ENCODE measurements at places on chromosomes 3 and 15. TPM values are rescaled to one million over a fixed set of nuclear protein-coding genes. Genes with fewer than 3 reads are reported as not detected.

The TERC gene
- 102 TPM for total RNA-seq

The FBXW12 gene
- total RNA-seq = 2.5 TPM

The AADACL2 gene
- not detected for total RNA-seq

The GOLIM4 gene
- 27.9 TPM for total RNA-seq

The STT3B gene
- total RNA-seq = 191 TPM

All from occipital lobe (tissue), 3 donors.